ENCODE measurements at places on chromosomes 1 and 21. TPM values are rescaled to one million over a fixed set of nuclear protein-coding genes. Genes with fewer than 3 reads are reported as not detected.

Gene TCHH
- total RNA-seq: 0.51 TPM

Gene CELA3A
- not detected for total RNA-seq

Gene BSND
- total RNA-seq: 0.20 TPM

Gene BACE2
- 10.2 TPM for total RNA-seq

Gene AGPAT3
- total RNA-seq: 102 TPM

Gene CD1B
- not detected for total RNA-seq

Gene C1orf74
- 2.1 TPM for total RNA-seq

Gene HSD3B2
- total RNA-seq: not detected

Gene REN
- not detected for total RNA-seq

Gene LCE1B
- total RNA-seq: not detected
